ENCODE measurements at places on chromosomes 1 and 21.

DNA sequence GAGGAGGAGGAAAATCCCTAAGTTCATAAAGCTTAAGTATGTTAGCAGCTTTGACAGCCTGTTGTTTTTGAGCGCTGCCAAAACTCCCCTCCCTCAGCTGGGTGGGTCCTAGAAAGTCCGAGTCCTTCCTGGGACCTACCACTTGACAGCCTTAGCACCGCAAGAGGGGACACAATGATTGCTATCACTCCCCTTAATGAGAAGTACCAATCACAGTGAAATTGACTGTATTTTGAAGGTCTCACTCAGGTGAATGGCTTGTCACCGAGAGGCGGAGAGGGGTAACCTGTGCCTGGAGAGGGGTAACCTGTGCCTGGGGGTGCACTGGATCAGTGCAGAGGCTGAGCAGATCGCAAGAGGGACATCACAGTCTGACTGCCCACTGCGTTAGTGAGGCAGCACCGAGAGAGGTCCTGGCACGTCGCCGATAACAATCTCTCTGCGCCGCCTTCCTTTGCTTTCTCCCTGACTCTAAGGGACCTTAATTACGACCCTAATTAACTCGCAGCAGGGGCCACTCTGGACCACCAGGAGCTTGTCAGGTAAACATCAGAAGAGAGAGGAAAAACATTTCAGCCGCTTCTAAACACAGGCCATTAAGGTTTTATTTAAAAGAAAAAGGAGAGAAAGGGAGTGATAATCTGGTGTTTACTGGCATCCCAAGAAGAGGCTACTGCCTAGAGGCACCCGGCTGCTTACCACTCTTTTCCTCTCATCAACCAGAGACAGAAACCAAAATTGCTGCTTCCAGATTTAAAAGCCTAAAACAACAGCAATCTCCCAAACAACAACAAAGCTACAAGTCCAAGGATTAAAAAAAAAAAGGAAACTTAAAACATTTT is 25.7 kb upstream of the KCNK1 start:
- DNase-seq: no peak

- DNase-seq: no peak
Observed at GRCh38 chr1:5156416-5157120, 502.2 kb downstream of the AJAP1 start.

DNA sequence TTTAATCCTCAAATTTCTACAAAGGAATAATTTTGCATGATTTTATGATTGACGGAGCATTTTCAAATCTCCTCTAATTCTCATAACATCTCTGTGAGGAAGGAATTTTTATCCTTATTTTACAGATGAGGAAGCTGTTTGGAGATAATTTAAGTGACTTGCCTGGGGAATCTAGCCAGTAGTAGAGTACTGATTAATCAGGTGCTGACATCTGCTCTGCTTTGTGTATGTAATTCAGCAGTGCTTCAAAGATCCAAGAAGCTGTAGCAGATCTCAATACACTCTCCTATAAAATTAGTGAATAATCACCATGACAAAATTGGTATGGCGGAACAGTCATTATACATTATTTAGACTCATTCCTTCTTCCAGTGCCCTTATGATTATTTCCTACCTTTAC is 46.0 kb downstream of the DPH5 start:
- DNase-seq: no peak

- no peak for DNase-seq
Observed at GRCh38 chr1:84117868-84118267, 26.2 kb upstream of the PRKACB start.

DNA sequence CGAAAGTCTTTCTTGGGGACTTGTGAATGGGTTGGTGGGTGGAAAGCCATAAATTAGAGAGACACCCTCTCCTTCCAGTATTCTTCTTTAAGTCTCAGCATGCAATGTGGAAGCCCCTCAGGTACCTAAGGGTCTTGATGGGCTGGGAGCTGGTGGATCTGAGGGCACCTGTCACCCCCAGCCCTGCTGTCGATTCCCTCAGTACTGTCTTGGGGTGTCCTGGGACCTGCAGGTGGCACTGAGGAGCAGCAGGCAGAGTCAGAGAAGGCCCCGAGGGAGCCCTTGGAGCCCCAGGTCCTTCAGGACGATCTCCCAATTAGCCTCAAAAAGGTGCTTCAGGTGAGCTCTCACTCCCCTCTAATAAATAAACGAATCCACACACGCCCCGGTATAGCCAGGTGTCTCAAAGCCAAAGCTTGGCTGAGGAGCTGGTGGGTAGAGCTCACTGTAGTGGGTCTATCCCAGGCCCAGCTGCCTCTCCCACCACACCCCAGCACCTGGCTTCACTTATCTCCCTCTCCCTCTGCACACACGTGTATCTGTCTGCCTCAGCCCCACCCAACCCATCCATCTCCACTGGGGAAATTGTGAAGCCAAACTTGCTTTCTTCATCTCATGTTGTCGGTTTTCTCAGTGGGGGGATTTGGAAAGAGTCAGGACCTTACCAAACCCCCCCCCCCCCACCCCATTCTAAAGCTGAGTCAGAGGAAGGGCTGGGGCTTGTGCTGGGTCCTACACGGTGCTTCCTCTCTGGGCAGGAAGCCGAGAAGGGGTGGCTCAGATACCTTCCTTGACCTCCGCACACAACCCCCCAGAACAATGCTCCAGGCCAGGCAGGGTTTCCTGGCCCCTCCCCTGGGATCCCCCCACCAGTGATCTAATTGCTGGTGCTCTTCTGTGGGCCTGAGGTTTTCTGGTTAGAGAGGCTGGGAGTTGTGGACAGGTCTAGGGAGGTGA is 1.6 kb downstream of the ADAM15 start:
- DNase-seq: no peak

All from amygdala (tissue), 56 donors.